ENCODE measurements at places on chromosomes 11 and 22. TPM values are rescaled to one million over a fixed set of nuclear protein-coding genes. Genes with fewer than 3 reads are reported as not detected.

TBX10 gene
- not detected for total RNA-seq

- DNase-seq: no peak
Observed at GRCh38 chr22:25729016-25729995, 12.7 kb upstream of the MYO18B start.

DNA sequence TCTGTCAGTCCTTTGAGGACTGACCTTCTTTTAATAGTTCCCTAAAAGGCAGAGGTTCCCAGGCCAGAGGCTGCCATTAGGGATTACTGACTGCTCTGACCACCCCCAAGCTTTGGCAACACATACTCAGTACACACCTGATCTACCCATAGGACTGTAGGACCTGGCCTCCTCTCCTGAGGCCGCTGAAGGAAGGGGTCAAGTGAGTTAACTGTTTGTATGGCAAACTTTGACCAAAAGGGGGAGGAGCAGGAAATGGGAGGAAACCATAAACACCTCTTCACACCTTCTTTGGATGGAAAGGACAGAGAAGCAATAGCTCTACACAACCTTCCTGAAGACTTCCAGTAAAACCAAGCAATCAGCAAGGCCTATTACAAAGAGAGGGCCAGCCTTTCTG lies 104.0 kb downstream of the APOL5 start:
- no peak for DNase-seq

DNA sequence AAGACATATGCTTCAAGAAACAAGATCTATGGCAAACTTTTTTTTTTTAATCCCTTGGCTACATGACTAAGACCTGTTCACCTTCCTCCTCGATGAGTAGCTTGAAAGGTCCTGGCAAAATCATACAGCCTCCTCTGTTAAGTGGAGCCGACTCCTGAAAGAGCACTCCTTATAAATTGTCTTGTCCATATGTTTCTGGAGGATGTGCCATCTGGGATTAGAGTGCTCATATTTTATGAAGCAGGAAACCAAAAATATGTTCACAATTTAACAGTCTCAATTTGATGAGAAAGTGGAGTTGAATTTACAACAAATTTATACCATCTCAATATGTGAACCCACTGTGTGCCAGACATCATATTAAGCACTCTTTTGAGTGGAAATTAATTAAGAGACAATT lies 912.1 kb upstream of the FAT3 start:
- no peak for DNase-seq

GRCh38 chr11:22668005-22668796 lies 1.8 kb downstream of the GAS2 start:
- DNase-seq: no peak

DNA sequence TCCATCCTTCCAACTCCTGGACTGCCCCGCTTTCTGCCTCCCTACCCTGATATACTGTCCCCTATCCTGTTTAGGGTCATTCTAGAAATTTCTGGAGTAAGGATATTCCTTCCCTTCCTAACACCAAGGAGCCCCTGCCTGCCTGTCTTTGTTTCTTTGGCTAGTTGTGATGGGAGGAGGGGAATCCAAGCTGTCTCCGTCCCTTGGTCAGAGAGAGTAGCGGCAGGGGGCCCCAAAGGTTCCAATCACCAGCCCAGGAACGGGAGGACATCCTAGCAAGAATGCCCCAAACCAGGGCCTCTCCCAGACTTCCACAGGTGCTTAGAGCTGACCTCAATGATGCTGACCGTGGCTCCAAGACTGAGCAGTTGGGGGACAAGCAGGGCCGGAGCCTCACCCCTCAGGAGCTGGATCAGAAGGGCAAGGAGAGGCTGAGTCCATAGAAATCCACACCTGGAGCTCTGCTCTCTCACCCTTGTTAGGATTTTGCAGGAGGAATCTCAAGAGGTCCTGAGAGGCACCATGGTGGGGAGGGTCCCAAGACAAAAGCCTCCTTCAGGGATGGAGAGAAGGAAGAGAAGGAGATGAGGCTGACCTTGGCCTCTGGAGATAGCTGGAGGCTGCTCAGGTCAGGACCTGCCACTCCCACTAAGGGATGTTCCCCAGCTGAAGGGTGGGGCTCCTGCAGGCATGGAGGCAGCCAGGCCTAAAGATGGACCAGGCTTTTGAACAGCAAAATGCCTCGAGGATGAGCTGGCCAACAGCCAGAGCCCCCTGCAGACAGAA lies 13.6 kb downstream of the SLC22A12 start:
- no peak for DNase-seq

ISX gene
- total RNA-seq: not detected

DNA sequence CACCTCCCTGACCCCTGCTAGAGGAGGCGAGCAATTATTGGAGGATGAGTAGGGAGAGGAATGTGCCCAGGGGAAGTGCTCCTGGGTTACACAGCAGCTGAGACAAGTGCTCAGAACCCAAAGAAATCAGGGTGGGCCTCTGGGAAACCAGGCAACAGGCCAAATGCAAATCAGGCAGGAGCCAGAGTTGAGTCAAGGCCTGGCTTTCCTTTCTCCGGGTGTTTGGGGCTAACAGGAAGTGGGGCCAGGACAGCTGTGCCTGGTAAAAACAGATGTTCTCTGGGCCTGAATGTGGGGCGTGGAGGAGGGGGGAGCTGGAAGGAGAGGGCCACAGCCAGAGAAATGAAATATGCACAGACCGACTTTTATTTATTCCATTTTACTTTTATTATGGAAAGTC lies 22.0 kb downstream of the MFNG start:
- DNase-seq: no peak

GRCh38 chr22:45077286-45077685 lies 67.5 kb upstream of the PHF21B start:
- DNase-seq: no peak

- no peak for DNase-seq
Observed at GRCh38 chr11:20045098-20045688, 115.1 kb downstream of the DBX1 start.

DNA sequence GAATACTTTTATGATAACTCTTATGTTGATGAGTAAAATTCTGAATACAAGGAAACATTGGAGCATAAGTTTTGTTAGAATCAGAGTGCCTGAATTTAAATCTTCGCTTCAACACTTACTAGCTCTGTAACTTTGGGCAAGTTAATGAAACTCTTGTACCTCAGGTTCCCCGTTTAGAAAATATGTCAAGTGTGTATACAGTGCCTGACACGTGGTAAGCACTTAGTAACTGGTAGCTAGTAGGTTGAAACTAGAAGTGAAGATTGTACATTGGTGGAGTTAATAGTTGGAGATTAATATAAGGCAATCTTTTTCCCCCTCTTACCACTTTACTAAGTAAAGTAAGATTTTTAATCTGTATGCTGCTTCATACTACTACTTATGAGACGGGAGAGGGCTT lies 24.8 kb upstream of the NAT10 start:
- no peak for DNase-seq
